ENCODE measurements at places on chromosomes 7 and 10.

- no peak for DNase-seq
Observed at GRCh38 chr10:125159932-125160855, at the start of gene CTBP2. Gene CTBP2 (minus strand): TSS chr10:125160563.

DNA sequence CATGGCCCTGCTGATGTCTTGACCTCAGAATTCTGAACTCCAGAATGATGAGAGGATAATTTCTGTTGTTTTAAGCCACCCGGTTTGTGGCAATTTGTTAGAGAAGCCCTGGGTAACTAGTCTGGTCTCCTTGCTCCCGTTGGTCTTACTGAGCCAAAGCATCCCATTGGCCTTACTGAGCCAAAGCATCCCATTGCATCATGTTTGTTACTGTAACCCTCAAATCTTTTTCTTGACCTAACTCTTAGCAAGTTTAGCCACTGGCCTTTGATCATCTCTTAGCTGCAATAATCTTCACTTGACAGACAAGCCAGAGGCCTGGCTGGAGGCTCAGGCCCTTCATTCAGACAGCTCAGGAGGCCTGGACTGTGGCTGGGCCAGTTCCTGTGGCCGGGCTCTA lies 21.8 kb downstream of the TBXAS1 start:
- DNase-seq: no peak

- peak; percentile 46 for DNase-seq
Observed at GRCh38 chr7:24778543-24779282, 21.4 kb upstream of the GSDME start.

- DNase-seq: no peak
Observed at GRCh38 chr7:7693881-7694280, 24.5 kb downstream of the RPA3 start.

GRCh38 chr10:19974138-19974537 lies 157.9 kb downstream of the PLXDC2 start:
- DNase-seq: no peak

- DNase-seq: no peak
Observed at GRCh38 chr10:89382757-89383156, 4.9 kb downstream of the IFIT1B start.

DNA sequence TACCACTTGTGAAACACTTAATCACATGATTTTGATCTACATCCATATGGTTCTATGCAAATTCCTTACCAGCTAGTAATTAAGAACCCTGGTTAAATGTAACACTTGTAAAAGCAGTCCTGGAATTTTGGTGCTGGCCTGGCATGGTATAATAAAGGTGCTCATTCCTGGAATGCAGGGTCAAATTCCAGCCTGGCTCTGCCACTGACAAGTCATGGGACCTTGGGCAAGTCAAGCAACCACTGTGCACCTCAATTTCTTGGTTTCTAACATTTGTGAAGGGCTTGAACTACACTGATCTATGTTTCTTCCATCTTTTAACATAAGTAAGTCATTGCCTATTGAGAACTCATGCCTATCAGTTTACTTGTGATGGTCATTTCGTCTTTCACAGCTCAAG lies 91.9 kb upstream of the PIK3CG start:
- DNase-seq: no peak

DNA sequence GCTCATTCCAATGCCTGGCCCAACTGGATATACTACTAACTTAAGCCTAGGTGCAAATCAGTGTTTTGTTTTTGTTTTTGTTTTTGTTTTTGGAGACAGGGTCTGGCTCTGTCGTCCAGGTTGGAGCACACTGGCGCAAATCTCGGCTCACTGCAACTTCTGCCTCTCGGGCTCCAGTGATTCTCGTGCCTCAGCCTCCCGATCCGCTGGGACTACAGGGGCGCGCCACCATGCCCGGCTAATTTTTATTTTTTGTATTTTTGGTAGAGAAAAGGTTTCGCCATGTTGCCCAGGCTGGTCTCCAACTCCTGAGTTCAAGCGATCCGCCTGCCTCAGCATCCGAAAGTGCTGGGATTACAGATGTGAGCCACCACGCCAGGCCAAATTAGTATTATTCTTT lies 1.6 kb downstream of the PPP3CB start:
- no peak for DNase-seq

GRCh38 chr7:86932038-86932512 lies 127.4 kb downstream of the ELAPOR2 start:
- no peak for DNase-seq

DNA sequence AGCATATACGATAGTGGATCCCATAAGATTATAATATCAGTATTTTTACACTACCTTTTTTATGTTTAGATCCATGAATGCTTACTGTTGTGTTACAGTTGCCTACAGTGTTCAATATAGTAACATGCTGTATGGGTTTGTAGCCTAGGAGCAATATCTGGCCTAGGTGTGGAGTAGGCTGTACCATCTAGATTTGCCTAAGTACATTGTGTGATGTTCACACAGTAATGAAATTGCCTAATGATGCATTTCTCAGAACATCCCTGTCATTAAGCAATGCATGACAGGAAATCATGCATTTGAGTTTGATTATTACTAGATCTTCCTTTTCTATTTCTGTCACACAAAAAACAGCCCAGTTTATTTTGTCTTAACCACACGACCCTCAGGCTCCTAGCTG lies 14.5 kb downstream of the CBX3 start:
- no peak for DNase-seq

GRCh38 chr7:149063476-149063875 lies 27.0 kb downstream of the ZNF786 start:
- no peak for DNase-seq

GRCh38 chr10:20128811-20129210 lies 312.6 kb downstream of the PLXDC2 start:
- DNase-seq: no peak

GRCh38 chr10:131833446-131834080 lies 67.2 kb upstream of the PPP2R2D start:
- no peak for DNase-seq

- no peak for DNase-seq
Observed at GRCh38 chr7:29607889-29608288, 44.3 kb downstream of the PRR15 start.

GRCh38 chr10:119738962-119739361 lies 13.1 kb downstream of the INPP5F start:
- DNase-seq: no peak

GRCh38 chr7:115145512-115145911 lies 223.6 kb downstream of the MDFIC start:
- DNase-seq: peak; percentile 31

DNA sequence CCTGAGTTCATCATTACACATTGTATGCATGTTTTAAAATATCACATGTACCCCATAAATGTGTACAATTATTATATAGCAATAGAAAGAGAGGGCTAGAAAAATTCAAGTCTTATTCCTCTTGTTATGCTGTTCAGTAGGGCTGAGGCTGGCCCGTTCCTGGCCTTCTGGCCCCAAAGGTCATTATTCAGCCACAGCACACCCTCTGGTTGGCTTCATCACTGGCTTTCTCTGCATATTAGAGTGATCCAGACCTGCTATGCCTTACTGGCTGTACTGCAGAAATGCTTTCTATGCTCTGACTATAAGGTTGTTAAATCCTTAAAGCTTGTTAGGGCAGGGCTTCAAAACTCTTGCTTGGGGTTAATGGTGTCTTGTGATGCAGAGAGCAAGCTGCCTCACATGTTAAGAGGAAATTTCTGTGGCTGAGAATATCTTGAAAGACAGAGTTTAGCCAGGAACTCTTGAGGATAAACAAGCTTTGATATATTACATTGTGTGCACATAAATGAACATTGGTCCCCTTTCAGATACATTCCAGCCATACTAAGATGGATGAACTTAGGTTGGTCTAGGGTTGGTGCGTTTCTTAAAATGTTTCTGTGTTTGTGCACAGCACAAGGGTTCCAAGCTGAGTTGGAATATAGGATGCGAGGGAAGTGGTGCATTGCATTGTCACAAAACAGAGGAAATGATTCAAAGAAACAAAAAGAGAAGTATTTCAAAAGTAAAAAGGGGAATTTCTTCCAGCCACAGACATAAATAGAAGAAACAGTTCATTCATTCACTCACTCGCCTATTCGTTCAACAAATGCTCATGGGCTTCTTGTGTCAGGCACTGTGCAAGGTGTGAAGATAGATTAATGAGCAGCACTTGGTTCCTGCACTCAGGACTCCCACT lies 61.6 kb upstream of the WDR11 start:
- DNase-seq: no peak

DNA sequence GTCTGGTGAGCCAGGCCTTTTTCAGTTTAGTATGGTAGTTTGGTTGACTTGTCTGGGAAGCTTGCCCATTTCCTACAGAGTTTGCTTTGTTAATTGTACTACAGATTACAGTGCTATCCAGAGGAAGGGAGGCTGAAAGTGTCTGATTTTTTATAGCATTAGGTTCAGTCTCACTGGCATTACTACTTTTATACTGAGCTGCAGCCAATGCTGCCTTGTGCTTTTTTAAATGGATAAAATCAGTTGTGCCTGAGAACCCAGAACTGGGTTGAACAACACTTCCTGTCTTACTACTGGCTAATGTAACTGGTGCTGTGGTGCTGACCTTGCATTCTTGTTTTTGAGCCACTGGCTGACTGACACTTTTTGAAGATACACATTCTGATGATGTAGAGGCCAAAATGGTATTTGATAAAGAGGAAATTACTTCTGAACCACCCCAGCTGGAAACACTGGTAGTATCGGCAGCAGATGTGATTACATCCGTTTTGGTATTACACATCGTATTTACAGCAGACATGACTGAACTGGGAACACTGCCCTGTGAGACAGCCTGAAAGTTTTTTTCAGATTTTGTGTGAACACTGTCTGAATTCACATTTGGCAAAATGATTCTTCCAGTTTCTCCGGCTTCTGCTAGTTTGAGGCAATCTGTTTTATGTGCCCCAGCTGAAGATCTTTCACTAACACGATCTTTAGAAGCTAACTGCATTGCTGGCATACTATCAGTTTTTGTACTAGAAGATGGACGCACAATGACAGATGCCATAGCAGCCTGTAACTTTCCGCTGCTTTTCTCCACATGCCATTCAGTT lies 74.1 kb downstream of the NRBF2 start:
- peak; percentile 48 for DNase-seq

GRCh38 chr10:29104661-29105399 lies 184.0 kb upstream of the LYZL1 start:
- DNase-seq: no peak

- DNase-seq: no peak
Observed at GRCh38 chr7:155972651-155973390, 160.6 kb upstream of the SHH start.

- no peak for DNase-seq
Observed at GRCh38 chr7:137297551-137298463, 45.7 kb downstream of the PTN start.

GRCh38 chr7:150909200-150909995 lies 57.1 kb downstream of the AOC1 start:
- DNase-seq: no peak

DNA sequence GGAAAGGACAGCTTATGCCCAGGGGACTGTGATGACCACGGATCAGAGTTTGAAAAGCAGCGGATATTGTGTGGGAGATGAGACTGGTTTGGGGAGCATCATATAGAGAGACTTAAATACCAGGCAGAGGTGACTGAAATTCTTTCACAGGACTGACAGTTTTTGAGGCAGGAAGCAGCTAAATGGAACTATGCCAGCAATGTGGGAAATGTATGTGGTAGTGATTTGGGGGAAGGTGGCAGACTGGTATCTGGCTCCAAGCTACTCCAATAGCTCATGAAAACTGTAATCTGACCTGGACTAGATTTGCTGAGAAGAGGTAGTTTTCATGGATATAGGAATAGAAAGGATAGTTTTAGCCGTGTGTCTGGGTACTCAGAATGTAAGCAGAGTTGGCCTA lies 592.6 kb downstream of the REEP3 start:
- no peak for DNase-seq

Data from GM06990 (cell line).